ENCODE measurements at places on chromosomes 11 and 22.
A peak's percentile ranks its signal among the peaks of the same experiment; 100 is the strongest.

DNA sequence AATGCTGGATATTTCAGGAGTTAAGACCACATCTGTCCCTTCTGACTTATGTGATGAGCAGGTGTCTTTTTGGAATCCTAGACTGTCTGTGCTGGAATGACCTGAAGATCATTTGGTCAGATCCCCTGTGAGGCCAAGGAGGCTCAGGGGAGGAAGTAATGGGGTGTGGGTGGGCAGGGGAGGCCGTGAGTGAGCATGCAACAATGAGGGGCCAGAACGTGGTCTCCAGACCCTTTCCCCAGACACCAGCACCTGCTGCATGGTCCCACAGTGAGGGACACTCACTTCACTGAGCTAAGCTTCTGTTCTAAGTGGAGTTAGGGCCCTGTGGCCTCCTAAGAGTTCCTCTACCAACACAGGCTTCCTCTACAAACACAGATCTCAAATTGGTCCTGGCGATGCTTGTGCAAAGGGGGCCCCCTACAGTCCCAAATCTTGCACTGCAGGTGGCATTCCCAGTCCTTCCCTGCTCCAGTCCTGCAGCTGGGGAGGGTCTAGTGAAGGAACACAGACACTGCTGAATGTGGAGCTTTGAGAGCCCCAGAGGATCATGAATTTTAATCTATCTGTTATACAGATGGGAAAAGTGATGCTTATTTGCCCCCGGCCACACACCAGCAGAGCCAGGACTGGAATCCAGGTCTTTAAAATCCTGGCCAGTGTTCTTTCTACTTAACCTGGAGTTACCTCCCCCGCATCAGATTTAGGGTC, 7.4 kb downstream of the USP2 start:
- DNase-seq, result peak; percentile 74

DNA sequence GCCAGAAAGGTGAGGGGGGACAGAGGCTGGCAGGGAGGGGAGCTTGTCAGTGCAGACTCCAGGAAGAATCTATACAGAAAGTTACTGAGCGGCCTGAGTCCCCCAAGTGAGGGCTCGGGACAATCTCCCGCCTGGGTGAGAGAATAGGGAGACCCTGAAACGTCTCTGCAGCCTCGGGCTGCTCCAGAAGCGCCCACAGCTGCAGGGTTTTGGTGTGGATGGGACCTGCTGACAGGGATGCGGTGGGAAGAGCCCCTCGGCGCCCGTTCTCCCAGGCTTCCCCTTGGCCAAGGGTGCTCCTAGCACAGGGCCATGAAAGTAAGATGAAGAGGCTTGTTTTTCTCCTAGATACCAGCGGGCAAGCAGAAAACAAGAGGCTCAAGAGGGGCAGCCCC, 743 bp upstream of the RCE1 start:
- no peak for DNase-seq

GRCh38 chr22:43878079-43878795, 13.6 kb downstream of the PNPLA5 start:
- no peak for DNase-seq

GRCh38 chr11:76597533-76598425, 72.8 kb downstream of the LRRC32 start:
- no peak for DNase-seq

GRCh38 chr11:63737718-63738117, 30.9 kb downstream of the ZFTA start:
- no peak for DNase-seq

DNA sequence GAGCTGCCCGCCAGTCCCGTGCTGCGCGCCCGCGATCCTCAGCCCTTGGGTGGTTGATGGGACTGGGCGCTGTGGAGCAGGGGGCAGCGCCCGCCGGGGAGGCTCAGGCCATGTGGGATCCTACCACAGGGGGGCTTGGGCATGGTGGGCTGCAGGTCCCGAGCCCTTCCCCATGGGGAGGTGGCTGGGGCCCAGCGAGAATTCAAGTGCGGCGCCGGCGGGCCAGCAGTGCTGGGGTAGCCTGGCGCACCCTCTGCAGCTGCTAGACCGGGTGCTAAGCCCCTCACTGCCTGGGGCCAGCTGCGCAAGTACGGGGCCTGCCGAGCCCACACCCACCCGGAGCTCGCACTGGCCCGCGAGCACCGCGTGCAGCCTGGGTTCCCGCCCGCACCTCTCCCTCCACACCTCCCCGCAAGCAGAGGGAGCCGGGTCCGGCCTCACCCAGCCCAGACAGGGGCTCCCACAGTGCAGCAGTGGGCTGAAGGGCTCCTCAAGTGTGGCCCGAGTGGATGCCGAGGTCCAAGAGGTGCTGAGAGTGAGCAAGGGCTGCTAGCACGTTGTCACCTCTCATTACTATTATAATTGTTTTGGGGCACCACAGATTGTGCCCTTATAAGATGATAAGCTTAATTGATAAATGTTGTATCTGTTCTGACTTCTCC, 333.2 kb downstream of the CASP12 start:
- DNase-seq, result no peak

- DNase-seq, result no peak
Measured at GRCh38 chr22:22344430-22344829, 99.8 kb downstream of the VPREB1 start.

DNA sequence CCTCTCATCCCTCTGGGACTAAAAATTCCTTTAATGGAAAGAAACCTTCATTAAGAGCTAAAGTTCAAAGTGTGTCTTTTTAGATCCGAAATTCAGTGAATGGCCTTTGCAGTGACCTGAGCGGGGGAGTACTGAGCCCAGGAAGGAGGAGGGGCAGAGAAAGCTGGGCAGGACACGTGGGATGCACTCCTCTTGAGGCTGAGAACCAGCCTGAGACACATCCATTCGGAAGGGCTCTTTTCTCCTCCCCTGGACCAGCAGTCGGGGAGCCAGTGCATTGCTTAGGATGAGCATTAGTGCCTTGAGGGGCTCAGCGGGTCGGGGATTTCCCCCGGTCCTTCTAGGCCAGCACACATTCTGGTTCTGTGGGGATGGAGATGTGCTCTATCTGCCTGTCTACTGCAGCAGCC, 258.9 kb upstream of the B3GAT1 start:
- no peak for DNase-seq

GRCh38 chr11:68936676-68937620, 33.3 kb downstream of the IGHMBP2 start:
- no peak for DNase-seq

DNA sequence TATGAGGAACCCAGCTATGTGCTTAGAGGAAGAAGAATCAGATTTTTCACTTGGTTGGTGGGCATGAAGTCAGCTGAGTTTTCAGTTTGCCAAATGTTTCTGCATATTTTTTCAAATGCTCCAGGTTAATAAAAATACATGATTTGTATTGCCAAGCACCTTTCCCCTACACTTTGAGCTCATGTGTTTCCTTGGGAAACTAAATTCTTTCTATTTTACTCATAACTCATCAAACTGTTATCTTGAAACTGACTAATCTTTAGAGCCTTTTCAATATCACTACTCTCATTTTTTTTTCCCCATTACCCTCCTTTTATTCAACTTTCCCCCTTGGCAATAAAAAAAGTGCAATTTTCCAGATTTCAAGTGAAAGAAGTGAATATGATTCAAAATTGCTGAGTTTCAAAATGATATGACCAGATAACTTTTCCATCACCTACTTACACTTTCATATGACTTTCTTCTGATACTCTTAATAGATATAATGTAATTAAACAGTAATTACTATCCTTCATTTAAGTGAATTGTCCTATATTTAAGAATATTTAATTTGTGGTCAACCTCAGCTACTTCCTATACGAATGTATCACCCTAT, 91.9 kb upstream of the SOX6 start:
- DNase-seq, result no peak

DNA sequence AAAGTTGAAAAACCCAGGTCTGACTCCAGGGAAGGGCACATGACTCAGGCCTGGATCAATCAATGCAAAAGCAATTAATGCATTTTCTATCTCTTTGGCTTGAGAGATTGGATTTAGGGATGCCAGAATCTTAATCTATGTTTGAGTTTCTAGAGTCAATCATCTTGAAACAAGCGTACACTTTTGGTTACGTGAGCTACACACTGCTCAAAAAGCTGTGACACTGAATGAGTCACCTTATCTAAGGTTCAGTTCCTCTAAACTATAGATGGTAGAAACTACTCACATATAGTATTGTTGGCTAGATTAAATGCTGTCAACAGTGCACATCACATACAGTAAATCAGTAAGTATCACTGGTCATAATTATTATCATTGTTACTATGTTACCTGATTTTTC, 24.2 kb downstream of the MRE11 start:
- no peak for DNase-seq

DNA sequence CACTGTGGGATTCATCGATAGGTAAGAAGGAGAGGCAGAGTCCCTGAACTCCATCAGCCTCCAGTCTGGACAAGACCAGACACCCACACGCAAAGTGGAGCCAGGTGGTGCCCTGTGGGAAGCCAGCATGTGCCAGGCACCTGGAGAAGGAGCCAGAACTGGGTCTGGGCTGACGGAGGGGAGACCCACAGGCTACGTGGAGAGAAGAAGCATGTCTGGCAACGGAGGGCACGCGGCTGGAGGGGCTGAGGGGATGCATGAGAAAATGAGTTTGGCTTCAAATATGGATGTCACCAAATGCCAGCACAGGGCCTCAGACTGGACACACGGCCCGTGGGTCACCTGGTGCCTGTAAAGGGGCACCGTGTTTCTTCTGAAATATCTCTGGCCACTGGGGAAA, 55.7 kb downstream of the LINC01488 start:
- no peak for DNase-seq

GRCh38 chr22:49824185-49824925, 3.3 kb downstream of the BRD1 start:
- no peak for DNase-seq

DNA sequence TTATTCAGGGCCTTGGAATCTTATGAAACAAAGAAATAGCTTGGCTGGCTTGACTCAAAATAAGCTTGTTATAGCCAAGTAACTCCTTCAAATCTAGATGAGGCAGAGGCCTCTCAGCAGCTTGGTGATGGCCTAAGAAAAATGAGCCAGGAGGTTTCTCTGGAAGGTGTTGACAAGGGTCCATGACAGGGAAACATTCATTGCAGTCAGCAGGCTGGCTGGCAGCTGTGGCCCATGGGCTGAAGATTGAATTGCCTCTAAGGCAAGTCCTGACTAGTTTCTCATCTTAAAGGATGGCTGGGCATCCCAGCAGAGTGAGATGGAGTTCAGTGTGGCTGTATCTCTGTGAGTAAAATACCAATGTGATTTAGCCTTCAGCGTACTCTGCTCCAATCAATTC, 441.0 kb downstream of the NELL1 start:
- no peak for DNase-seq

DNA sequence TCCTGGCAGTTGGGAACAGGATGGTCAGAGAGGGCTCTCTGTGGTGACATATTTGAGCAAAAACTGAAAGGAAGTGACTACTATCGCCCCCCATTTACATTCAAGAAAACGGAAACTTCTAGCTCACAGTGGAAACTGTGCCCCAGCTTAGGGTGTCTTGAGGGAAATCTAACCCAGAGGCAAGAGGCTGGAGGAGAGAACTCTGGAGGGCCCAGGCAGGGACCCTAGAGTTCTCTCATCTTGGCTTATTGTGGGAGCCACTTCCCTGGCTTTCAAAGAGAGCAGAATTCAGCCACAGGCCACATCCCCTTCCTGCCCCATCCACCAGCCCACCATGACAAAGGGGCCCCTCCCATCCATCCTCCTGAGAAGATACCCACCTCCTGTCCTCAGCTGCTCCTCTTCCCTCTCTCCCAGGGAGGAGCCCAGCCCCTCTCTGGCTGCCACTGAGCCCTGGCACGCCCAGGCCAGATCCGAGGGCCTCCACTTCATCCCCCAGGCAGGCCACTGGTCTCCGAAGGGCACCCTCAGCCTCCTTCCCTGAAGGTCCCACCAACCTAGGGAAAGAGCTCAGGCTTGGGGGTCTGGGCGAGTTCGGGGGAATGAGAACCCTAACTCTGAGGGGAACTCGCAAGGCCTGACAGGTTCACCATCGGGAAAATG, 1.6 kb upstream of the TMPRSS13 start:
- DNase-seq, result no peak

DNA sequence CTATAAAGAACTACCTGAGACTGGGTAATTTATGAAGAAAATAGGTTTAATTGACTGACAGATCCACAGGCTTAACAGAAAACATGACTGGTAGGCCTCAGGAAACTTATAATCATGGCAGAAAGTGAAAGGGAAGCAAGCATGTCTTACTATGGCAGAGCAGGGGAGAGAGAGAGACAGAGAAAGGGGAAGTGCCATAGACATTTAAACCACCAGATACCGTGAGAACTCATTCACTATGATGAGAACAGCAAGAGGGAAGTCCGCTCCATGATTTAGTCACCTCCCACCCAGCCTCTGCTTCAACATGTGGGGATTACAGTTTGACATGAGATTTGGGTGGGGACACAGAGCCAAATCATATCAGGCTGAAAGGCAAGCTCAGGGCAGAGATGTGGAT, 327.1 kb upstream of the DDI1 start:
- no peak for DNase-seq

- DNase-seq, result no peak
Measured at GRCh38 chr11:116661056-116661455, 111.7 kb downstream of the BUD13 start.

GRCh38 chr11:7489376-7489775, 4.1 kb downstream of the OLFML1 start:
- no peak for DNase-seq

- DNase-seq, result no peak
Measured at GRCh38 chr11:8325591-8326304, 62.1 kb upstream of the LMO1 start.

- no peak for DNase-seq
Measured at GRCh38 chr11:112777283-112777751, 183.9 kb upstream of the NCAM1 start.

DNA sequence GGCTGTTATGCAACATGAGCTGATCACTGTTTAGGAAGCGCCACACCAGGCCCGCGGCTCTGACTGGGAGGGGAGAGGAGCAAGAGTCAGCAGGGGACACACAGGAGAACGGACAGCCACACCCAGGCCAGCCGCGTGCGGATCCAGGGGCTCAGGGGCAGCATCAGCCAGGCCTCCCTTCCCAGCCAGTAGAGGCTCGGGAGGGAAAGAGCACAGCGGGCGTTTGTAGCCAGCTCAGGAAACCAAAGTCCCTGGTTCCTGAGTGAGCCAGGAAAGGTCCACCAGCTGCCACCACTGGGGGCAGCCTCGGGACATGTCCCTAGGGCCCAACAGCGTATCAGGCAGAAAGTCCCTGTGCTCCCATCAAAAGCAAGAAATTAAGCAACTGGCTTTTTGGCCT, 71.8 kb upstream of the PITPNB start:
- peak; percentile 69 for DNase-seq

- no peak for DNase-seq
Measured at GRCh38 chr11:60912851-60913528, 968 bp upstream of the TMEM109 start.

DNA sequence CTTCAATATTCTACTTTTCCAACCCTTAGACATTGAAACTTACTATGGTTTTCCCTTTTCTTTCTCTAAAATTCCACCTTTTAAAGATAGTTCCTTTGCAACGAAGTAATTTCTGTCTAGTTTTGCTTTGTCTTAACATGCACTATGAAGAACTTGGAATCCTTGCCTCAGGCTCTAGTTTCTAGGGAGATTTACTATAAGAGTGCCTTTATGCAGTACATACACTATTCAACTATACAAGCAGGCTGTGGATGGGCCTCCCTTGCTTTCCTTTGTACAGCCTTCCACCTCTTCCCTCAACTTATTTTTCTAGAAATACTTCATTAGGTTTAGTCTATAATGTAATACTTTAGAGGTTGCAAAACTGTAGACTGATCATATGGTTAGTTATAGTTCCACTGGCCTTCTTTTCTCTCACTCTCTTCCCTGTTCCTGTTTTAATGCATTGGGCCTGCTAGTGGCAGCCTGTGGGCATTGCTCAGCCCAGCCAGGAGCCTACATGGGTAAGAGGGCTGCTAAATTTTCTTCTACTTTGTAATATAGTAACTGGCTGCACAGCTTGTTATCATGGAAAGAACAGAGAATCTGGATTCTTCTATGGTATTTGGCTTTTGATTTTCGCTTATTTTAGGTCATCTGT, 100.2 kb downstream of the C11orf87 start:
- no peak for DNase-seq

All from AG08396 (cell line).